Stimulated activated CD4-positive, alpha-beta T cell treated with anti-CD3 and anti-CD28 coated beads, TNF-alpha, amount 100 ng/mL, for 4 hours (primary cell): ENCODE measurements at places on chromosomes 3 and 15.
A peak's percentile ranks its signal among the peaks of the same experiment; 100 is the strongest.

GRCh38 chr15:79221696-79222095 lies 60.8 kb upstream of the ANKRD34C start:
- DNase-seq, result no peak

- DNase-seq, result no peak
These were observed 9.5 kb downstream of the SLCO3A1 start for GRCh38 chr15:91862891-91863504.

DNA sequence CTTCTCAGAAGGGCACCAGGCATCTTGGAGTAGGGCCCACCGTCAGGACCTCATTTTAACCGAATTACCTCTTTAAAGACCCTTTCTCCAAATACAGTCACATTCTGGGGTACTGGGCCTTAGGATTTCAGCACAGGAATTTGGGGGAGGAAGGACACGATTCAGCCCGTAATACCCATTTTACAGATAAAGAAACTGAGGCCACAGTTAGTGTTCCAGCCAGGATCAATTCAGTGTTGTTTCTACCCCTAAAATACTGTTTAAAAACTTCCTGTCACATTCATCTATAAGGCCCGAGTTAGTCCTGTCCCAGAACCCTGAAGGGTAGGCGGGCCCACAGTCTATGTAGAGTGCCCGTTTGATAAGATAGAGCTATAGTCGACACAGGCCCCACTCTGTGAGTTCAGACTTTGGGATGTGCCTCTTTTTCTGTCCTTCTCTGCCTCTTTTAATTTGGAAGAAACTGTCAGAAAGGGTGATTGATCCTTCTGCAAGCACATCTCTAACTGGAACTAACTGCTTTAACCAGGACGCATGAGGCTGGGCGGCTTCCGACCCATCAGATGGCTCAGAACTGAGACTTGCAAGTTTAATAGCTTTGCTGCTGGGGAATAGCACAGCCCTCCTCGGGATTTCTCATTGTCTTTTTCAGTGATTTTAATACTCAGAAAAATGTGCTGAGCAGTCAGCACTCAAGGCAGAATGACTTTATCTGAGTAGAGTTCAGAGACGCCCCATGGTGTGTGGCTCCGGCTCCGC lies 19.5 kb downstream of the BFSP2 start:
- no peak for DNase-seq

DNA sequence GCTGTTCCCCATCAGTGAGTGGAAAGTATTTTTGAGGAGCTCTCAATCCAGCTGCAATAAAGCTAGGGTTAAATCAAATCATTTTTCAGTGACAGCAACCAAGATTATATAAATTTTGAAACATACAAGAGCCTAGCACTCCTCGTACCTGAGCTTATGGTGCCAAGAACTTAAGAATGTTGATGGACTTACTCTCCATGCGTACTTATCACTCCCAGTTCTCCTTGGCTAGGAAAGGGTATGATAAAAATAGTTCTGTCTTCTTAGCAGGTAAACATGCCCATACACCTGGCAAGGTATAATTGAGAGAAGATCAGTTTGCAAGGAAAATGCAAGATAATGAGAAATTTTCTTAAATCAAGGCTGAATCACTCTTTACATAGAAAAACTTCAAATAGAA lies 64.5 kb upstream of the SEMA6D start:
- no peak for DNase-seq

DNA sequence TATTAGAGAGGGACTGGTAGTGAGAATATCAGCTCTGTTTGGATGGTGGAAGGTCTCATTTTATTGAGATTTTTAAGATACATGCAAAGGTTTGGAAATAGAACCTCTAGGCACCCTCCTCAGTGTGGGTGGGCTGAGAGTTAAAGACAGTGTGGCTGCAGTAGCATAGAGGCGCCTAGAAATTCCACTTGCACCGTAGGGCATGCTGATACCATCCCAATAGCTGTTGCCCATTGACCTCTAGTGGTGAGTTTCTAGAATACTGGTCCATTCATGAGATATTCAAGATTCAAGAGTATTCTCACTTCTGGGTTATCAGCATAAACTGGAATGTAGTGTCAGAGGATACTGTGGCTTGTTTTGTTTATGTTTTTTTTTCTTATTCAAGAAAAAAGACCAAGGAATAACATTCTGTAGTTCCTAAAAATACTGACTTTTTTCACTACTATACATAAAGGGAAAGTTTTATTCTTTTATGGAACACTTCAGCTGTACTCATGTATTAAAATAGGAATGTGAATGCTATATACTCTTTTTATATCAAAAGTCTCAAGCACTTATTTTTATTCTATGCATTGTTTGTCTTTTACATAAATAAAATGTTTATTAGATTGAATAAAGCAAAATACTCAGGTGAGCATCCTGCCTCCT lies 87.2 kb downstream of the TGFBR2 start:
- DNase-seq, result peak; percentile 20

GRCh38 chr3:110261141-110261540 lies 810.5 kb upstream of the NECTIN3 start:
- DNase-seq, result no peak

GRCh38 chr3:186108106-186108940 lies 566 bp downstream of the ETV5 start:
- DNase-seq, result no peak

DNA sequence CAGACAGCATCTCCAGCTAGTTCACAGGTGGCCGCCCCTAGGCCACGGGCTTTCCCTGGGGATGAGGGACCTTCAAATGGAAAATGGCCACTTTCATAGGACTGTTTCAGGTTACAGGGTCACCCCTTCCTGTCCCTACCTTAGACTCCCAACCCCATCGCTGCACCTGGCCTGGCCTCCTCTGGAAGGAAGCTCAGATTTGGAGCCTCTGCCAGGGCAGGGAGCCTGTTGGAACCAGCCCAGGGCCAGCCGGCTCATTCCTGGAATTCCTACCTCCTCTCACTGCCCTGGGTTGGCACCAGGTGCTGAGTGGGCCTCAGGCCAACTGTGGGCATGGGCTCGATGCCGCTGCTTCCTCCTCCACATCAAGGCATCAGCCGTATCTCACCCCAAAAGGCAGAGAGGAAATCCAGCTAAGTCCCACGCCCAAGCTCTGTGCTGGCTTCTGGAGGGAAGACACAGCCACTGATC lies 42.2 kb downstream of the KLHL25 start:
- no peak for DNase-seq

- no peak for DNase-seq
These were observed 3.3 kb upstream of the GMNC start for GRCh38 chr3:190865828-190866227.

- no peak for DNase-seq
These were observed 67.3 kb downstream of the DNAJB8 start for GRCh38 chr3:128399221-128399915.

DNA sequence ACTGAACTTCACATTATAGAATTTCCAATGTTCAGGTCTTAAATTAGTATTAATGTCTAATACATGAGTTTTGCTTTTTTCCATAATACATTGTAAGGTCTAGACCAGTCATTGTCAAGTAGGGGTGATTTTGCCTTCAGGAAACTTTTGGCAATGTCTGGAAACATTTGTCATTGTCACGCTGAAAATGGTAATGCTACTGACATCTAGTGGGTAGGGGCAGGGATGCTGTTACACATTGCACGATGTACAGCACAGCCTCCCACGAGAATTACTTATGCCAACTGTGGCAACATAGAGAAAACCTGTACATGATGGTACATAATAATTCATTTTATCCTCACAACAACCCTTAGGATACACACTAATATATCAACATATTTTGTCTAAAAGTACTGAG lies 384.1 kb downstream of the CADM2 start:
- DNase-seq, result no peak

DNA sequence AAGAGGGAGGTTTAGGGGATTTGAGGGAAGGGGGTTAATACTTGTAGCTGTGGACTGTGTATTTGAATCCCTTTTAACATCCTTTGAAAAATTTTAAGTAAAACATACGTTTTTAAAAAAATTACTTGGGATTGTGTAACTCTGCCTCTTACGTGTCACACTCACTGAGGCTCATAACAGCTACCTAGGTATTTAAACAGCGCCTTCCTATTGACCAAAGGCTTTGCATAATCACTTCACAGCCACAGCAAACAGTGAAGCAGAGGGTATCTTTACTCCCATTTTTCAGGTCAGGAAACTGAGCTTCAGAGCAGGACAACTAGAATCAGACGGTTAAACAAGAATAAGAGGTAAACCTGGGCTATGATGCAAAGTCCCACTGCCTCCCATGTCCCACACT lies 95.9 kb downstream of the TLE3 start:
- DNase-seq, result no peak

DNA sequence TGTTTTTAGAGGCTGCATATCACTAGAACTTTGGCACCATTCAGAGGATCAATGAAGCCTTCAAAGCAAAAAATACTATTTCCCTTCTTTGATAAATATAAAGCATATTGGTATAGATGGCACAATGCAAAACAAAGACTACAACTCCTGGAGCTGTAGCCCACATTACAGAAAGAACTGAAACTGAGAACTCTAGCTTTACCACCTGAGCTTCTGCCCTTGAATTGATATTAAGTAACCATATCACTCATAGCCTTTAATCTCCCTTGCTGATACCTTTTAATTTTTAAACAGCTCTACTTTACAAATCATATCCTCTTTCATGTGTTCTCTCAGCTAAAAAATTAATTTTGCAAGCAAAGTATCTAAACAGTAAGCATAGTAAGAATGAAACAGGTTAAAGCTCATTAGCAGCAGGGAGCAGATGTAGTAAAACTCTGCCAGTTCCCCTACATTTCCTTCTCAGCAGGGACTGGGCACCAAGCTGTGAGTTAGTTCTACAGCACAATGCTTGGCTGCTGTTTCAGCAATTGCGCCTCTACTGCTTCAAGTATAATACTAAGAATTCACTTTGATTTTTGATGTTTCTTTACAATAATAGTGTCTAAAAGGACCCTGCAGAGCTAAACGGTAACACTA lies 97.9 kb upstream of the NANOGP8 start:
- DNase-seq, result no peak

DNA sequence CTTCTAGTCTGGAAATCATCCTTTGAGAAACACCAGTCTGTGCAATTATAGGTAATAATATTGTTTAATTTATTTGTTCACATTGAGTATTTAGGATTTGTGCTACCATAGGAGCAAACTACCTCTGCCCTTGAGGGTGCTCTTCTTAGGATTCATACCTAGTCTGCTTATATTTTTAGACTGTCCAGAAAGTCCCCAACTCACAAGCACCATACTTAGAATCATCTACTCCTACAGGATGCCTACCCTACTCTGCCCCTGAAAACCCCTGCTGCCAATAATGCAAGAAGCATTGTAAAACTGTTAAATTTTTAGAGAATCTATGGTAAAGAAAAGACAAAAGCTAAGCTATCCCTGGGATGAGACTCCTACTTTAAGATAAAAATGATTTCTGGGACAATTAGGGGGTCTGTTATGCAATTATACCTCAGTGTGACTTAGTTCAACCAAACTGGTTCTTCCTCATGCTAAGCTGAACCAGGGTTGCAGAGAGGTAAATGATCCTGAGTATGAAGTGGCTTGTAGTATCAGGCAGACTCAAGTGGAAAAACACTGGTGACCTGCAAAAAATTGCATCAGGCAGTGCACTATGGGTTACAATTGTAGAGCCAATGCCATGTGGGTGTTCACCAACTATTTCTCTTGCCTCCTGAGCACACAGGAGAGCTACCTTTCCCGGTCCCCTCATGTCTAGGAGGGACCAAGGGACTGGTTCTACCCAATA lies 133.3 kb downstream of the TNIK start:
- DNase-seq, result no peak

DNA sequence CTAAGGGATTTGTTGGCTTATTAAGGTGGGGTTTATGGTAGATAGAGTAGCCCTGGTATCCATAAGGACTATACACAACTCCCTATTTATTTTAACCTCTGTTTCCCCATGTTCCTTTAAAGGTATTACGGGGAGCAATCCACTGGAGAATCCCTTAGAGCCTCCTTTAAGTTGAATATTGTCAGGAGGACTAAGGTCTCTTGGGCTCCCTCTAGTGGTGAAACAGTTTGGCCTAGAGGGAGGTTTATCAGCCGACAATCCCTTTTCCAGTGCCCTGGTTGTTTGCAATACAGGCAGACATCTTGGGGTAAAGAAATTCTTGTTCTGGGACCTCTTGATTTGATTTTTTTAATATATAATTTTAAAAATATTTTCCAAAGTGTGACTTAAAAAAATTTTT lies 12.9 kb downstream of the OPA1 start:
- no peak for DNase-seq

GRCh38 chr3:73432023-73432705 lies 192.6 kb downstream of the PDZRN3 start:
- DNase-seq, result no peak

DNA sequence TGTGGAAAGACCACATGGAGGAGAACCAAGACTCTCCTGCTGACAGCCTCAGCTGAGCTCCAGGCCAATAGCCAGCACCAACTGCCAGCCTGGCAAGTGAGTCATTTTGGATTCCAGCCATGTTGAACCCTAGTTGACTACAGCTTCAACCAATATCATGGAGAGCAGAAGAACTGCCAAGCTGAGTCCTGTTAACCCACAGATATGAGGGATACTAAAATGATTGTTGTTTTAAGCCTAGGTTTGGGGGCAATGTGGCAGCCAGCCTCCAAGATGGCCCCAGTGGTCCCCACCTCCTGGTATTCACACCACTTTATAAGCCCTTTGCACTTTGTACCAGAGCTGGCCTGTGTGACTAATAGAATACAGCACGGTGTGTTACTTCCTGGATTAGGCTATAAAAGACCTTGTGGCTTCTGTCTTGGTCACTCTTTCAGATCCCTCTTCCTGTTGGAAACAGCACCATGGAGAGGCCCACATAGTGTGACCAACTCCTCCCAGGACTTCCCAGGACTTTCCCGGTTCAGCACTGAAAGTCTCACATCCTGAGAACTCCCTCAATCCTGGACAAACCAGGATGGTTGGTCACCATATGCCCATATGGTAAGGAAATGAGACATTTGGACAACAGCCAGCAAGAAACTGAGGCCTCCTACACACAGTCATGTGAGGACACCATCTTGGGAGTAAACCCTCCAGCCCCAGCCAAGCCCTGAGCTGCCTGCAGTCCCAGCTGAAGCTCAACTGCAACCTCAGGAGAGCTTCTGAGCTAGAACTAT lies 32.4 kb upstream of the CDV3 start:
- no peak for DNase-seq

GRCh38 chr3:158213461-158213860 lies 103.6 kb downstream of the RSRC1 start:
- DNase-seq, result no peak

DNA sequence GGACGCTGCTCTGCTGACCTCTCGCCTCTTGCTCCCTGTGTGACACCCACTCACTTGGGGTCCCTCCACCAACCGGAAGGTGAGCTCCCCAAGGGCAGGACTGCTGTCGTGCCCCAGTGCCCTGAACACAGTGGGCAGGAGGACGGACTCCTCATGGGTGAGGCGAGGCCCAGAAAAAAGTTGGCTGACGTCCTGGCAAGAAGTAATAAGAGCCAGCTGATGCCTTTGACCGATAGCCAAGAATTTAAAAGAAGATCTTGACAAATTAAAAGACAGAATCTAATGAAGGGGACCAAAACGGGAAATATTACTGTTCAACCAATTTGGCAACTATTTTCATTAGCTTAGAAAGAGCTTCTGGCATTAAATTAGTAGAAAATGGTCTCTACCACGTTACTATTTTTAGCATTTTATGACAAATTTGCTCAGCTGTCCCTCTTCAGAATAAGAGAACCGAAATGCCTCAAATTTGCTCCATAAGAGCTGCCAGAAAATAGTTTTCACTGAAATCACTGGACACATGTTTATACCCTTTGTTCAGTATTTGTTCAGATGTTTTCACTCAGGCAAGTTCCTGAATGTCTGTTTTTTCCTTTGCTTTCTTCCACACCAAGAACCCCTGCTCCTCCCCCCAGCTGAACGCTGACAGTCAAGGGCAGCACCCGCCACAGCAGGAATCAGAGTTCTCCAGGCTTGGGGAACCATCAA lies 60.5 kb downstream of the XXYLT1 start:
- DNase-seq, result no peak

- no peak for DNase-seq
These were observed 33.4 kb upstream of the XRN1 start for GRCh38 chr3:142481196-142481595.
